Smooth muscle cell of the umbilical artery (primary cell): ENCODE measurements at places on chromosomes 1 and 21. TPM values are rescaled to one million over a fixed set of nuclear protein-coding genes. Genes with fewer than 3 reads are reported as not detected.

The FNBP1L gene
- total RNA-seq: 26.1 and 29.9 TPM in 2 replicates

The SFN gene
- 0.14 TPM in 1 of 2 replicates, not detected in the other for total RNA-seq

The CTNNBIP1 gene
- 22.3 and 33.9 TPM in 2 replicates for total RNA-seq

The ST7L gene
- total RNA-seq: 15.8 and 17.5 TPM in 2 replicates

The PGLYRP3 gene
- not detected in 2 replicates for total RNA-seq

The CPT2 gene
- total RNA-seq: 10.0 and 11.0 TPM in 2 replicates

The CLEC20A gene
- total RNA-seq: not detected in 2 replicates

The OR2T35 gene
- total RNA-seq: not detected in 2 replicates

The TRNP1 gene
- 14.8 and 17.0 TPM in 2 replicates for total RNA-seq

The C8A gene
- total RNA-seq: under 0.01 TPM in 1 of 2 replicates, not detected in the other

The TMEM200B gene
- 4.8 and 5.6 TPM in 2 replicates for total RNA-seq

The RGS7 gene
- not detected in 2 replicates for total RNA-seq

The CELA2B gene
- total RNA-seq: not detected in 2 replicates

The CD52 gene
- not detected in 2 replicates for total RNA-seq

The PLA2G2C gene
- total RNA-seq: not detected in 2 replicates

The ADAMTSL4 gene
- total RNA-seq: 2.7 and 3.3 TPM in 2 replicates

The ACTL8 gene
- total RNA-seq: under 0.01 TPM in 1 of 2 replicates, not detected in the other
